ENCODE measurements at places on chromosomes 12 and 14.

DNA sequence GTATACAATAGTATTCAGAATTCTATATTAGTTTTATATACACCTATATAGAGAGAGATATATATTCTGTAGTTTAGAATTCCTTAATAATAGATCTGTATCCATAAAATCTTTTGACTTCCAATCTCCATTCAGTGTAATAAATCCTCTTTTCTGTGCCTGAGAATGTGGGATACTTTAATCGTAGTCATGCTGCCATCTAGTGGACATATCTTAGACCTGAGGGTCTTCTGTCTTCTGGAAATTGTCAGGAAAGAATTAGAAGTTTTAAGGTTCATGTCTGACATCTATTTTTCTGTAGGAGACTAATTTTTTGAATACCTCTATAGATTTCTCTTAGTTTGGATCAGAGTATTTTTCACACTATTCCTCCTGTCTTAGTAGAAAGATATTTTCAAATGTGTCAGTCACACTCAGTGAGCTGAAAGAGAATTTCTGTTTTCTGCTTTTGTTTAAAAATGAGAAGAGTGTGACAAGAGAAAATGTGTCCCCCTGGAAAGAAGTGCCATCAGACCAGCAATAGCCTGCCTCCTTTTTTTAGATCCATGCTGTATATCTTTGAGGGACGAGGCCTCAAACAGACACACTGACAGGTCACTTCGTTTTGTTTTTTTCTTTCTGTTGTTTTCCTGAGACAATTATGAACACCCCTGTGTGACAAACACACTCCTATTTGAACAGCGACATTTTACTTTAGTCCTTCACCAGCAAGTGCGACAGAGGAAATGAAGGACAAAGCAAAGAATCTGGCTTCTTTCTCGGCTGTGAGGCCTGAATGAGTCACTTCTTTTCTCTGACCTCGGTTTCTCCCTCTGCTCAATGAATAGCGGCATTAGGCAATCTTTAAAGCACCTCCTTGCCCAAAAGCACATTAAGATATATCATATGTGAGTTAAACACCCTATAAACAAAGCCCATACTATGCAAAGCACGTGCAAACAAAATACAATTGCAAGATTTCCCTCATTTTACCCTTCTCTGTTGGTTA is 96.3 kb downstream of the GALC start:
- DNase-seq = peak; percentile 63

DNA sequence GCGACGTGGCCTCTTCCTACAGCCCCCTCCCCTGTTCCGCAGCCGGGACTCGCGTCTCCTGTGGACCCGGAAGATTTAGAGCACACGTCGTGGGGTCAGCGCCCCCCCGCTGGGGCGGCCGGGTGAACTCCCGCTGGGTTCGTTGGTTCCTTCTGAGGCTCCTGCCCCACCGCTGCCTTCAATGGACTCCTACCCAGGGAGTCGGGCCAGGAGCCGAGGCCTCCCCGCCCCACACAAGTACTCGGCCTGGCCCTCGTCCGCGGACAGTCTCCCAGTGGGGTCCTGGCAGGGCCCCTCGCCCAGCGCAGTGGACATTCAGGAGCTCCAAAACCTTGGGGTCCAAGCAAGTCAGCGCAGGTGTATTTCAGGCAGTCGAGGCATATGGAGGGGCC is 1.2 kb downstream of the MMP17 start:
- DNase-seq = no peak

DNA sequence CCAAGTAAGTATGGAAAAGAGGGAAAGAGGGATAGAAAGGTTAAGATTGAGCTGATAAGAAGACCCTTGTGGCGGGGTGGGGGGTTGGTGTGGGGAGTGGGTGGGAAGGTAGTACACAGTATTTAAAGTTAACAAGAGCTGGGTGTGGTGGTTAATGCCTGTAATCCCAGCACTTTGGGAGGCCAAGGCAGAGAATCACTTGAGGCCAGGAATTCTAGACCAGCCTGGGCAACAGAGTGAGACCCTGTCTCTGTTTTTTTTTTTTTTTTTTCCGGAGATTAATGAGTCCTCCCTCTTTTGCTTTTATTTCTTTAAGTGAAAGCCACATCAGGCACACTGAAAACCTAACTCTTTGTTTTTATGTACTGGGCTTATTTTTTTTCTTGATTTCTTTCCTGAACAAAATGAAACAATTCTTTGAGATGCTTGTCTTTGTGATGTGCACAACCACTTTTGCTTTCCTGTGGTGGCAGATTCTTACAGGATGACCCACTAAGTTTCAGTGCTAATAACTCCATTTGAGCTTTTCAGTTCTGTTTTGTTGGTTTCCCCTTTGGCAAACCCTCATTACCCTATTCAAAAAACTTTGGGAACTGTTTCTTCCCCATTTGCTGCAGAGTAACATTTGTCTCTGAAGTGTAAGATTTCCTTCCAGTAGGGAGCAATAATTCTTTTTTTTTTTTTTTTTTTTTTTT is 54.8 kb downstream of the WNK1 start:
- DNase-seq = no peak

DNA sequence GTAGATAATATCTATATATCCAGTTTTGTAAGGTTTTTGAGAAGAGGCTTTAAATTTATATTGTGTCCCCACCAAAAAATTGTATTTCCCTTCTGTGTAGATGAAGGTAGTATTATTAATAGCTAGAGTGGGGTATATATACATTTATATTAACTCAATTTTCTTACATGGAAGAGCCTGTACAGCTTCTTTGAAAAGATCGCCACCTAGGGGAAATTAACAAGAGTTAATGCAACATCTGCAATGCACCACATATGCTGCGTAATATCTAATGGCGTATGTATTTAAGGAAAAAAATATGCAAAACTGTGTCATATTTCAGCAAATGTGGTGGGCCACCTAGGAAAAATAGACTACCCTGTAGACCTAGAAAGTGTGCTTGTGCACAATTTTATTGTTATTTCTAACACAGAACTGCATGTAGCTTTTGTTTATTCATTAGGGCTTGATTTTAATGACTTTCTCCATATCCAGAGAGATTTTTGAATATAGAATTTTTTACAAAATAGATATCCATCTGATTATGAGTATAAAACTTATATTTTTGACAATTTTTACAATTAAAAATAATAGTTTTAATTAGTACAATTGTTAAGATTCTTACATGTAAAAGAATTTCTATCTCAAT is 14.0 kb downstream of the CCER1 start:
- peak; percentile 55 for DNase-seq

- no peak for DNase-seq
Measured at GRCh38 chr14:75224561-75224960, 48.1 kb upstream of the TMED10 start.

DNA sequence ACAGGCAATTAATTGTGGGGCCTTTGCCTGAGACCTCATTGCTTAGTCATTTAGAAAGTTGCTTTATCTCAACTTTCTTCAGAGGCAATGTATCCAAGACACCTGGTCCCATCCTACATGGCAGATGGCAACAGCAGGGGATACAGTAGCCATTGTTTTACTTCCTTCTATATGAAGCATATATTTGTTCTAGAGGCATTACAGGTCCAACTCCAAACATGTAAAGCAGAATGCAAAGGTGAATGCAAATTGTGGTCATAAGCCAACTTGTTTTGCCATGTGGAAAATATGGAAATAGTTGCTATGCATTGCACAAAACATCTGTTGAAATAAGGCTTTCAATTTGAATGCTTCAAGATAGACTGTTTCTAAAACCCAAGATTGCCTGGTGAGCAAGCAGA is 109.8 kb upstream of the BCAT1 start:
- DNase-seq = no peak

DNA sequence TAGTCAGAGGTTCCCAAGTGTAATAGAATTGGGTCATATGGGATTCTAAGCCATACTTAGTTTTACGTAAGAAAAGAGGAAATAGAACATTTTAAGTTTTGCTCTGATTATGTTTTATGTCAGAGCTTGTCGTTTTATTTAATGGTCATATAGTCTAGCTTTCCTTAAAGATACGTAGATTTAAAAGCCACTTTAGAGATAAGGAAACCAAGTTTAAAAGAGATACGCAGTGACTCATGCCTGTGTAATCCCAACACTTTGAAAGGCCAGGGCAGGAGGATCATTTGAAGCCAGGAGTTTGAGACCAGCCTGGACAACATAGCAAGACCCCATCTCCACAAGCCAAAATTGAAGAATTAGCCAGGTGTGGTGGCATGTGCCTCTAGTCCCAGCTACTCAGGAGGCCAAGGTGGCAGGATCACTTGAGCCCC is 19.5 kb downstream of the MAPK1IP1L start:
- no peak for DNase-seq

- peak; percentile 24 for DNase-seq
Measured at GRCh38 chr14:77580964-77581505, 35.4 kb downstream of the SPTLC2 start.

GRCh38 chr14:104972301-104973134 is 5.7 kb downstream of the AHNAK2 start:
- DNase-seq = no peak

DNA sequence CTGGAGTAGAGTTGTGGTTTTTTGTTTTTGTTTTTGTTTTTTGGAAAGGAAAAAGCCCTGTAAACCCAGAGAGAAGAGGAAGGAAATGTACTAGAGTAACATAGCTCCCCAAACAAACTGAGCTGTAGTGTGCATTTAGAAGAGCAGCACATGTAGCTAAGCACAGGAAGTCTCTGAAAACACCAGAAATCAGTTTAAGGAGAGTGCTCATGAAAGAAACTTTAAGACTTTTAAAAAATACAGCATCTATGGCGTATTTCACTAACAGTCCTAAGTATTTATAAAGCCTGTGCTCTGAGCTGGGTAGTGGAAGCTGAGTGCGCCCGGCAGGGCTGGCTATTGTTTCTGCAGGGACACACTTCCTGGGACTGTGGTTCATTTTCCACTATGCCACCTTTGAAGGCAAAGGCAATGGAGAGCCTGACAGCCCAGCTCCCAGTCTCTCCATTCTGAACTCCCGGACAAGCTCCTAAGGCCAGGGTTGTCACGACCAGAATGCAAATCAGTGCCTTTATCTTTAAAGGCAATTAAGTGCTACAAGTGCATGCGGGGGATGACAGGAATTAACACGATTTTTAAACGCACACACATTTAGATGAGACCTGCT is 45.4 kb downstream of the NIN start:
- no peak for DNase-seq

- no peak for DNase-seq
Measured at GRCh38 chr12:56243731-56244181, 13.9 kb downstream of the SLC39A5 start.

GRCh38 chr14:36019126-36019525 is 157.4 kb downstream of the PTCSC3 start:
- no peak for DNase-seq

GRCh38 chr14:69034612-69035262 is 55.6 kb upstream of the ACTN1 start:
- DNase-seq = no peak

GRCh38 chr14:99516156-99516870 is 35.1 kb downstream of the CCNK start:
- no peak for DNase-seq

GRCh38 chr12:9039397-9039977 is 50.1 kb downstream of the KLRG1 start:
- DNase-seq = peak; percentile 86

- DNase-seq = no peak
Measured at GRCh38 chr14:93128725-93129459, 13.2 kb upstream of the ITPK1 start.

GRCh38 chr14:92317511-92317910 is 5.5 kb upstream of the SLC24A4 start:
- no peak for DNase-seq

- no peak for DNase-seq
Measured at GRCh38 chr14:94499673-94500072, 9.6 kb downstream of the SERPINA12 start.

DNA sequence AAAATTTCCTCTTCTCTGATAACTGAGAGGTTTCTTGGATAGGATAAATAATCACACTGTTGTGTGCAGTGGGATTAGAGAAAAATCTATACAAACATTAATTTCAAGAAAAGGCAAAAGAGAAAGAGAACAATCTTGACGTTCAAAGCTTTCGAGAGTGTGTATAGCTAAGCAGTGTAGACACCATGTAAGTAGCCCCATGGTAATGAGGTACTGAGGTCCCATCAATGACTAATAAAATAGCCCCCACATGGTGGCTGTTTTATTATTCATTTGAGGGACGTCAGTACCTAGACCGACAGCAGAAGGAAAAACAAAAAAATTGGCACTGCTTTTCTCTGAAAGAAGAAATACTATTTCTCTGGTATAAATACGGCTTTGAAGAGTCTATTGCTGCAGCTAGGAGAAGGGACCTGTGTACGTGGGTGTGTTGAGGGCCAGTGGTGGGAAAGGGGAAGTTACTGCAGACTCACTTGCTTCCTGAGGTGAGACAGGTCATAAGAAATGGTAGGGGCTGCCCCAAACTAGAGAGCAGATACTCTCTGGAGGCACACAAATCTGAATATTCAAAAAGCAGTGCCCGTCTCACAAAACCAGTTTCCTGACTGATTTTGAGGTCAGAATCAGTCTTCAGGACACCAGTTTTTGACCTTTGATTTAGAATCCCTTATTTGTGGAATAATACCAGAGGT is 339.8 kb downstream of the EMP1 start:
- DNase-seq = no peak

- no peak for DNase-seq
Measured at GRCh38 chr12:51306507-51306906, 17.5 kb downstream of the BIN2 start.

DNA sequence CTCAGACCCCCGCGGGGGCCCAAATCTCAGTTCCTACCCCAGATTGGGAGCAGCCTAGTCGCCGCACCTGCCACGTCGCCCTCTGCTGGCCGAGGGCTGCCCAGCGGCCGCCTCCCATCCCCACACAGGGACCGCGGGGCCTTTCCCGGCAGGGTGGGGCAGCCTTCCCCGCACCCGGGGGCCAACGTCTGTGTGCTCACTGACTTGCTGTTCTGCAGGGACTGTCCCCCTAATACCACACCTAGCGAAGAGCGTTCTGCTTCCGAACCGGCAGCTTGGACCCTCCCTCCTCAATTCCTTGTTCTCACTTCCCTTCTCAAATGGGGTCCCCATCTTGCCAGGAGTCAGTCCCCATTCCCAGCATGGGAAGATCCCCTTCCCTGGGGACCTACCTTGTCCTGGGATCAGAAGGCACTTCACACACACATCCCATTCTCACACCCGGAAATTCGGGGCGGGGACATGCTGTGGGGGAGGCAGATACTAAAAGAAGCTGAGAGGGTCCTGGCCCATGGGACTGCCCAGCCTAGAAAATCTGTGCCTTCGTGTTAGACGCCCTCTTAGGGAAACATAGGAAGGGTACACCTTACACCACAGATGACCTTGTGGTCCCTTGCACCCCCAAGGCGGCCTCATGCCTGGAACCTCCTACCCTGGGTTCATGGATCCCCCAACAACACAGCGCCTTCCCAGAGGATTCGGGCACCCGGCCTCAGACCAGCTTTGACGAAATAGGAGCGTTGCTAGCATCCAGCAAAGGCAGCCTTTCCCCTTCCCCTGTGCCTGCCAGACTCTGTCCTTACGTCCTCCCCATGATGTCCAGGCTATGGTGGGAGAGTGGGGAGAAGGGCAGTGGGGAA is 16.4 kb downstream of the ACVRL1 start:
- DNase-seq = peak; percentile 13

GRCh38 chr12:108029051-108029835 is 99.8 kb upstream of the WSCD2 start:
- no peak for DNase-seq

- no peak for DNase-seq
Measured at GRCh38 chr14:70018713-70019211, 139.5 kb downstream of the SMOC1 start.

- peak; percentile 13 for DNase-seq
Measured at GRCh38 chr12:80580254-80580653, 127.2 kb upstream of the MYF6 start.

GRCh38 chr14:101721111-101721510 is 40.4 kb upstream of the PPP2R5C start:
- peak; percentile 85 for DNase-seq

- no peak for DNase-seq
Measured at GRCh38 chr12:5484426-5484825, 52.5 kb downstream of the NTF3 start.

GRCh38 chr12:109110988-109111495 is 5.3 kb upstream of the ACACB start:
- peak; percentile 82 for DNase-seq

Data from COLO829 (cell line).